ENCODE measurements at places on chromosomes 7 and 10. TPM values are rescaled to one million over a fixed set of nuclear protein-coding genes. Genes with fewer than 3 reads are reported as not detected.

Gene SPDYE1
- total RNA-seq: not detected

Gene TMEM176A
- 18.9 TPM for total RNA-seq

Gene CUEDC2
- total RNA-seq: 93.9 TPM

Gene ATRNL1
- 11.4 TPM for total RNA-seq

Gene CDCA7L
- 14.7 TPM for total RNA-seq

Gene FAM171A1
- 32.0 TPM for total RNA-seq

Gene GPR22
- total RNA-seq: not detected

Gene TRUB1
- total RNA-seq: 35.5 TPM

Gene EIF3B
- 153 TPM for total RNA-seq

Gene ZNF727
- total RNA-seq: not detected

Gene CYP26A1
- total RNA-seq: not detected

Gene ANK3
- total RNA-seq: 14.8 TPM

Gene FAM24B
- total RNA-seq: 14.6 TPM

Gene PTTG1IP2
- total RNA-seq: not detected

Measured in kidney epithelial cell (primary cell).